Left ventricle myocardium inferior (tissue), 1 donor: ENCODE measurements at places on chromosomes 2 and 18. TPM values are rescaled to one million over a fixed set of nuclear protein-coding genes. Genes with fewer than 3 reads are reported as not detected.

EML6 gene
- 0.77 TPM for total RNA-seq

GRCh38 chr2:143885461-143885860, 634.5 kb downstream of the ZEB2 start:
- no peak overlapping the region for H3K27ac ChIP-seq
- H3K27me3 ChIP-seq, result no peaks in the 10 kb centered on the region
- no peak for DNase-seq
- no peaks in the 10 kb centered on the region for H3K4me1 ChIP-seq
- H3K36me3 ChIP-seq, result no peaks in the 10 kb centered on the region

ANKRD62 gene
- not detected for total RNA-seq

DNA sequence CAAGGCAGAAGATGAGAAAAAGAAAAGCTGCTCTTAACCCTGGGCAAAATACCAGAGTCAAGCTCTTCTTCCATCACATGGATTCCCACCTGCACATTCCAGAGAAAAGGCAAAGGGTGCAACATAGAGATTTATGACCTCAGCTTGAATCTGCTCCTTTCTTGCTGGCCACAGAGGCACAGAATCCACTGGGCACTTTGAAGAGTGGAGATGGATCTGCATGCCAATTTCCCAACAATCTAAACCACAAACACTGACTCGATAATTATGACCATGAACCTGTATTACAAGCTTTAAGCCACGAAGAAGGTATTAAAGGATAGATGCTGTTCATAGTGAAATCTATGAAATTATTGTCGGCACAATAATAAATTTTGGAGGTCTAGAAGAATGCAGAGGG, 237.3 kb downstream of the PID1 start:
- H3K4me3 ChIP-seq, result no peak overlapping the region
- no peak overlapping the region for H3K27ac ChIP-seq
- no peaks in the 10 kb centered on the region for H3K36me3 ChIP-seq
- no peak for DNase-seq
- no peaks in the 10 kb centered on the region for H3K27me3 ChIP-seq
- H3K4me1 ChIP-seq, result peaks cover 11% of the 10 kb centered on the region

SPATA3 gene
- not detected for total RNA-seq

SCYGR2 gene
- total RNA-seq, result not detected

GRCh38 chr2:12046641-12047040, 300.2 kb downstream of the LPIN1 start:
- no peaks in the 10 kb centered on the region for H3K4me1 ChIP-seq
- H3K36me3 ChIP-seq, result no peaks in the 10 kb centered on the region
- H3K27ac ChIP-seq, result no peak overlapping the region
- DNase-seq, result no peak
- H3K4me3 ChIP-seq, result no peak overlapping the region
- H3K27me3 ChIP-seq, result no peaks in the 10 kb centered on the region

GRCh38 chr2:229066121-229066715, 204.9 kb downstream of the PID1 start:
- no peak for DNase-seq
- H3K36me3 ChIP-seq, result no peaks in the 10 kb centered on the region
- H3K27me3 ChIP-seq, result no peaks in the 10 kb centered on the region
- H3K4me1 ChIP-seq, result no peaks in the 10 kb centered on the region

- no peaks in the 10 kb centered on the region for H3K4me1 ChIP-seq
- H3K27ac ChIP-seq, result no peak overlapping the region
- DNase-seq, result no peak
- no peak overlapping the region for H3K4me3 ChIP-seq
- H3K27me3 ChIP-seq, result peaks cover 36% of the 10 kb centered on the region
These were observed 27.0 kb upstream of the MTX2 start for GRCh38 chr2:176242276-176242675.

GRCh38 chr2:64453770-64454385, at the start of gene LGALSL:
LGALSL (plus strand) TSS chr2:64454162; CDS start chr2:64454546, 384 bp downstream.
- H3K4me3 ChIP-seq, result peak within 1 kb of the TSS; percentile 87
- H3K36me3 ChIP-seq, result peaks cover 29% of the 10 kb centered on the region
- H3K27me3 ChIP-seq, result no peaks in the 10 kb centered on the region
- peaks cover 43% of the 10 kb centered on the region for H3K4me1 ChIP-seq

DNA sequence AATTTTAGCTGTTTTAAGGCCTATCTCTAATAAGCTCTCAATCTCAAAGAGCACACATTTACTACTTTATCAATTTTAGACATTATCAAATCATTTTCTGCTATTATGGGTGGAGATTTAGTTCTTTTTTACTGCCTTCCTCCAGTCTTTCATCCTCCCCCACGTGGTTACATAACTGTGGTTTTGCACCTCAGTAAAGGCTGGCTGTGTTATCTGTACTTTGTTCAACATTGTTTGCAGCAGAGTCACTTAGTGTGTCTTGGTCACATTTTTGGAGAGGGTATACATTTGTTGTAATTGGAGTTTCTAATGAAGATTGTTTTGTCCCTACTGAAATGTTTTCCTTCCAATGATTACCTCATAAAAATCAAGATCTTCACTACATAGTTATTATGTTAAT, 549.6 kb upstream of the CELF4 start:
- no peak for DNase-seq
- no peak overlapping the region for H3K27ac ChIP-seq
- H3K36me3 ChIP-seq, result no peaks in the 10 kb centered on the region
- no peak overlapping the region for H3K4me3 ChIP-seq

CCDC148 gene
- 0.30 TPM for total RNA-seq

- no peaks in the 10 kb centered on the region for H3K36me3 ChIP-seq
- no peaks in the 10 kb centered on the region for H3K27me3 ChIP-seq
- H3K4me3 ChIP-seq, result no peak overlapping the region
- peaks cover 6% of the 10 kb centered on the region for H3K4me1 ChIP-seq
These were observed 268.3 kb upstream of the CYP26B1 start for GRCh38 chr2:72415781-72416475.
